Activated T-cell treated with anti-CD3 and anti-CD28 coated beads for 24 hours (primary cell): ENCODE measurements at places on chromosomes 7 and 10.

- no peak for DNase-seq
Measured at GRCh38 chr7:37153376-37153775, 295.3 kb downstream of the ELMO1 start.

DNA sequence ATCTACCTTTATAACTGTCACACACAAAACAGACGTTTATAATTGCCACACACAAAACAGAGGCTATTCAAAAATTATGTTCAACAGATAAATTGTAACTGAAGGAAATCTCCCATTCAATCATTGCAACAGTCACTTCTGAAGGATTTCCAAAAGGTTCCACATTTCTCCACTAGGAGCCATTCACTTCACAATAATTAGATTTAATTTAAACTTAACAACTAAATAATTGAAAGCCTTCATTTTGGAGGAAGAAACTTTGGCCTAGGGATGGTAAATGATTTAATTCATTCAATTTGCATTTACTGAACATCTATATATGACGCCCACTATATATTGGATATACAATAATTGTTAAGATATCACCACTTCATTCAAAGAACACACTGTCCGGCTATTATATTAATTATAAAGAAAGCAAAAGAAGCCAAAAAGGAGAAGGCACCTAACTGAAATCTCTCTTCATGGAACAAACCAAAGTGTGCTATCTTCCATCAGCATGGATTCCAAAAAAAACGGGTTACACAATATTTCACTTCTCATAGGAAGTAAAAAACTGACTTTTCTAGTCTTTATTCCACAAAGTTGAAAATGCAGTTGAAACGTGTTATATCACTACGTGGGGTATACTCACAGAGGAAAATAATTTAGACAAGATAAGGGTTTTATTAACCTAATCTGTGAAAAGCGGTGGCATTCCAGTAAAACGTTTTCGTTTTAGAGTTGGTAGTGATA is 1.7 kb downstream of the ATAD1 start:
- no peak for DNase-seq

- no peak for DNase-seq
Measured at GRCh38 chr7:92547579-92547978, 19.0 kb downstream of the RBM48 start.

DNA sequence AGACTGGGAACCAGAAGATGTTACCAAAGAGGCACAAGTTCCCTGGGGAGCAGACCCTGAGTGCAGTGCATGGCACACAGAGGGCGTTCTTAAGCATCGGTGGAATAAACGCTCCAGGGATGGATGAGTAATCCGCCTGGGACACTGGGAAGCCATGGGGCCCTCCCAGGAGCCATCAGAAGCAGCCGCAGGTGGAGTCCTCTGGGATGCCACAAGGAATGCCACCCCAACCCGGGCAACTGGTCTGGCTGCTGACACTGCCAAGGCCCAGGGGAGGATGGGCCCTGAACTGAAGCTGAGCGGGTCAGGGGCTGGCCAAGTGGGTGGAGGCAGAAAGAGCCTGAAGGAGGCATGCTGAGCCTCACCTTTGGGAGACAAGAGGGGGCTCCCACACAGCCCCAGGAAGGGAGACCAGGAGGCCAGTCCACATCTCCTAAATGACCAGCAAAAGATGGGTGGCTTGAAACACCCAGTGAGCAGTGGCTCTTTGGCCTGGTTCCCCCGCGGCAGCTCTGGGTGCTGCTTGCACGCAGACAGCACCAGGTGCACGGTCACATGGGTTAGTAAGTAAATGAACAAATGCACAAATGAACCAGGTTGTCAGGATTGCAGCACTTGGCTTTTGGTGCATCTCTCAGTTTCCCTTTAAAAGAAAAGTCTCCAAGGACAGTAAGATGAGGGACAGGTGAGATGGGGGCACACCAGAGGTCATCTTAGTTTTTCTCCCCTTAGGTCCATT is 141.3 kb upstream of the ZMIZ1 start:
- no peak for DNase-seq

DNA sequence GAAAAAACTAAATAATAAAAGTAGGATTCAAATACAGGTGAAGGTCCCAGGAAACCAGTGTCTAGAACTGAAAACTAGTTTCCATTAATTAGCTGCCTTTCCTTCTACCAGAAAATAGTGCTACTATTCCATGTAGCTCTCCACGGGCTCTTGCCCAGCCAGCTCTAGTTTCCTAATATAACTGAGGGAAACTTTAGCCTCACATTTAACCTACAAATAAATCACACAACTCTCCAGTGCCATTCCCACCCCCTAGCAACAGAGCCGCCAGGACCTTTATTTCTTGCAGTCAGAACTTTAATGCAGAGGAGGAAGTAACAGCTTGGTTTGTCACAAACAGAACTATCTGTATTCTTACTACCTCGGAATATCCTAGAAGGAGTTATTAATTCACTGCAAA is 10.3 kb downstream of the TOMM7 start:
- DNase-seq = no peak

DNA sequence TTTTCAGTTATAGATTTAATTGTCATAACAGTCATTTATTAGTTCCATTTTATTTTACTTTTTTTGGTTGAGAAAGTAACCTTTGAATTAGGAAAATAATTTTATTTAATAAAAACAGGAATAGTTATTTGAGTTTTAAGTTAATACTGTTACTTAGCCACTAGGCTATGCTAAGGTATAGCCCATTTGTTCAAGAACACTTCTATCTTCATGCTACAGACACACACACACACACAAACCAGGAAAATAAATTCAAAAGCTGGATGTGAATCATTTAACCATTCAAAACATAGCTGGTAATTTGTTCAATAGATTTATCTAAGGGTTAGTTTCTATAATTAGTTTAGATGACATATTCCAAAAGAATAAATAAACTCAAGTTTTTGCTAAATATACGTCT is 148.4 kb downstream of the RNF133 start:
- no peak for DNase-seq

GRCh38 chr10:62414359-62414758 is 40.2 kb downstream of the ZNF365 start:
- DNase-seq = no peak

GRCh38 chr10:77606751-77607150 is 30.9 kb downstream of the KCNMA1 start:
- DNase-seq = no peak

- DNase-seq = no peak
Measured at GRCh38 chr10:27664461-27664860, 81.2 kb downstream of the MKX start.

DNA sequence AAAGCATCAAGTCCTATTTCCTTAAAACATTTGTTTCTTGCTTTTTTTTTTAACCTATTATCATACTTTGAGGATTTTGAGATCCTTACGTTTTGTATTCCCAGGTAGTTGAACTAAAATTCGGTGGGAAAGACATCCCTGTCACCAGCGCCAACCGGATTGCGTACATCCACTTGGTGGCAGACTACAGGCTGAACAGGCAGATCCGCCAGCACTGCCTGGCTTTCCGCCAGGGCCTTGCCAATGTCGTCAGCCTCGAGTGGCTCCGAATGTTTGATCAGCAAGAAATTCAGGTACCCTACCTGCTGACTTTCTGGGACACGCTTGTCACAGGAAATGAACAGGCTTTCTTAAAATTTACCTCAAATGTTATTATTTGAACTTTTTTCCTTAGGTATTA is 83.0 kb upstream of the DNAJB6 start:
- DNase-seq = no peak

GRCh38 chr7:68699090-68699711 is 899.1 kb upstream of the AUTS2 start:
- DNase-seq = no peak

DNA sequence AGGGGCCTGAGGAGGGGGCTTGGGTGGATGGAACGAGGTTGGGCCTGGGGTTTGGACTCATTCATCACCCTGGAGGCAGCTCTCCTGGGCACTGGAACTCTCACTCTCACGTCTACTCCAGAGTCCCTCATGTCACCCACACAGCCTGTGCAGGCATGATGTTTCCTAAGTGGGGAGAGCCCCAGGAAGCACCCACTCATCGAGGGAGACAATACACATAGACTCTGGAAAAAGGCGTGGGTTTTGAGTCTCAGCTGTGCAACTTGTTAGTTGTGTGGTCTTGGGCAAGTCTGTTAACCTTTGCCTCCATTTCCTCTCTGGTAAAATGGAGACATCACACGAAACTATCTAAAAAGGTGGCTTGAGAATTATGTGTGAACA is 25.9 kb upstream of the RBM20 start:
- DNase-seq = peak; percentile 38

GRCh38 chr7:51256209-51256781 is 60.3 kb downstream of the COBL start:
- DNase-seq = no peak

DNA sequence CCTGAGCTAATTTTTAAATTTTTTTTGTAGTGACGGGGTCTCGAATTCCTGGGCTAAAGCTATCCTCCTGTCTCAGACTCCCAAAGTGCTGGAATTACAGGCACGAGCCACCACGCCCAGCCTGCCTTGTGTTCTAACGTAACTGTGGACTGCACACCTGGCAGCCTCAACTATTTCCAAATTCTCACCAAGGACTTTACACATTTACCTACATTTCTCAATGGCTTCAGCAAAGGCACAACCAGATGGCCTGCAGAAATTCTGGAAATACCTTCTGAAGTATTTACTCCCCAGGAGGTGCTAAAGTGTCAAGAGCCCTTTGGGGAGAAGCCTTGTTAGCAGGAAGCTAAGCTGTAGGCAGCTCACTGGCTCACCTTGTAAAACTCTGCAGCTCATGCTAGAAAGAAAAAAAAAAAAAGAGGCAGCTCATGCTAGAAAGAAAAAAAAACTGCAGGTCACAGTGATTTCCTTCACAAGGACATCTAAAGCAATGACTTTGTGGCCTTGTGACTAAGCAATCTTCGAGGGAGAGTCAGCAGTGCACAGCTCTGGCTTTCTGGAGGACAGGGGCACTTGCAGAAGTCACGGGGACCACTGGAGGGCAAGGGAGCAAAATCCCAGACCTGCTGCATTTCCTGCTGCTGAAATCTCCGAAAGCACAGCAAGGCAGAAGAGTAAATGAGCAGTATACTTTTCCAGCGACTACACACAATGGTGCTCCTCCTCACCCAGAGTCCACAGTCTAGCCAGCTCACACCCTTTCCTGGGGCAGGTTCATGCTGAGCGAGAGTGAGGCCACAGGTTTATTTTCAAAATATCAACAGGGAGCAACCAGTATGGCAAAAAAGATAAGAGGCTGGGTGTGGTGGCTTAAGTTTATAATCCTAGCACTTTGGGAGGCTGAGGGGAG is 40.4 kb downstream of the BAIAP2L1 start:
- no peak for DNase-seq

GRCh38 chr10:70656489-70656888 is 15.8 kb upstream of the ADAMTS14 start:
- peak; percentile 41 for DNase-seq

DNA sequence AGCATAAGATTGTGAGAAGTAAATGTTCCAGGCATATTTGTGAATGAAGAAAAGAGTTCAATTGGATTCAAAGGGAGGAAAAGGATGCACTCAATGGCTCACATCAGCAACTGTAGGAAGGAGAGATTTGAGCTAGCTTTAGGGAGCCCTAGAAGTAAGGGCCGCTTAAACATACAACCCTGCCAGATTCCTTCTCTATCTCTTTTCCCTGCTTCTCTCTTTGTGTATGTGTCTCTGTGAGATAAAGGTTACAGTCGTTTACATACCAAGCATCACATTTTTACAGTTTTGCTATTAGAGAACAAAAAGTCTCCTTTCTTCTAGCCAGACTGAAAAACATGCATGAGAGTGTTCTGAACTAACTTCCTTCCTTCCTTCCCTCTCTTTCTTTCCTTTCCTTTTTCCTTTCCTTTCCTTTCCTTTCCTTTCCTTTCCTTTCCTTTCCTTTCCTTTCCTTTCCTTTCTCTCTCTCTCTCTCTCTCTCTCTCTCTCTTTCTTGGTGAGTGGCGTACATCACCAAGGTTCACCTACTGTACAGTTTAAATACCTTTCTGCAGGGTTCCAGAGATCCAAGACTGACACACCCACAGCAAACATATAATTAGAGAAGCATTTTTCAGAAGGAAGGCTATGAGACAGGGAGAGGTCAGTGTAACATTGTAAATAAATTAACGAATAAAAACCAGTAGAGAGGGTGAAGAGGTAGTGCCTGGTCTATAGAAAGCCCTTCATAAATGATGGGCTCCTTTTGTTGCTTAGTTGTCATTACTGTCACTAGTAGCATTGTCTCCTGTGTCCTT is 240.4 kb downstream of the ARL4A start:
- no peak for DNase-seq

- DNase-seq = no peak
Measured at GRCh38 chr7:130793855-130794618, 60.0 kb upstream of the KLF14 start.

- no peak for DNase-seq
Measured at GRCh38 chr10:62193479-62193878, 75.2 kb downstream of the RTKN2 start.

DNA sequence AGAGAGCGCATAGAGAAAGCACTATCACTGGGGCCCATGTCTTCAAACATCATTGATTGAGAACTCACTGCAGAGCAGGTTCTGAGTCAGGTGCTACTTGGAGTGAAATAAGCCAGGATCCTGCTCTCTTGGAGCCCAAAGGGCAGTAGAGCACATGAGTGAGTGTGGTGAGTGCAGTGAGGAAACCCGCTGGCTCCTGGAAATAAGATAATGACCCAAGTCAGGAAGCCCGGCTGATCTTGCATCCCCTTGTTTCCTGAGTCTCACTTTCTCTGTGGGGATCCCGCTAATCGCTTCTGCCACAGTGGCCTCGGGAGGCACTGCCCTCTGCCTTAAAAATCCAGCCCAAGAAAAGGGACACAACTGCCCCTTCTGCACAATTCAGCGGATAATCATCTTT is 7.1 kb upstream of the FAM107B start:
- DNase-seq = no peak

DNA sequence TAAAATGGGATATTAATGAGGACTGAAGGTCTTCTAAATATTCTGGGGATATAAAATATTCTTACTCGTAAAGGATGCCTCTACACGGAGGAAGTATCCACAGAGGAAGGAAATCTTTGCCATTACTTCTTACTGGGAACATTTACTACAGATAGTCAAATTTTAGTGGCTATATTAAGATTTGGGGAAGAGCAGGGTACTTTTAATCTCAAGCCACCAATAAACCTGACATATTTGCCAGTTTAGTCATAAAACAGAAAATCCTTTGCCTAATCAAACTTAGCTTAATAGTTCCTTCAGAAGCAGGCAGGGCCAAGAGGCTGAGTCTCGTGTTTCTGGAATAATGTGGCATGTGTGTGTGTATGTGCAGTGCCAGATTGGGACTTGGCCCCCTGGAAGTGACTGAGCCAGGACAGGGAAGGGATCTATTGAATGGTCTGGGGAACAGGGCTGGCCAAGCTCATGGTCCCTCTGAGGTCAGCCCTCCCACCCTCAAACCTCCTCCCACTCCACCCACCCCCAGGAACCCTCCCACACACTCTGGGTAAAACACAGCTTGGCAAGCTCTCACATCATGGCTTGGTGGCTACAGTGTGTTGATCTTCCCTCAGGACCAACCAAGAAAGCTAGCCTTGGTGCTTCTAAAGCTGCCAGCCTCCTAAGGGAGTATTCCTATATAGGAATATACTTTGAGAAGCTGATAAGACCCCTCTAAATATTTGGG is 1.6 kb upstream of the PIK3CG start:
- no peak for DNase-seq

- no peak for DNase-seq
Measured at GRCh38 chr7:74376256-74377036, 77.3 kb upstream of the GTF2IRD1 start.
